Naive thymus-derived CD4-positive, alpha-beta T cell (primary cell): ENCODE measurements at places on chromosomes 1 and 21. TPM values are rescaled to one million over a fixed set of nuclear protein-coding genes. Genes with fewer than 3 reads are reported as not detected.

The OR6N1 gene
- not detected for polyA plus RNA-seq

DNA sequence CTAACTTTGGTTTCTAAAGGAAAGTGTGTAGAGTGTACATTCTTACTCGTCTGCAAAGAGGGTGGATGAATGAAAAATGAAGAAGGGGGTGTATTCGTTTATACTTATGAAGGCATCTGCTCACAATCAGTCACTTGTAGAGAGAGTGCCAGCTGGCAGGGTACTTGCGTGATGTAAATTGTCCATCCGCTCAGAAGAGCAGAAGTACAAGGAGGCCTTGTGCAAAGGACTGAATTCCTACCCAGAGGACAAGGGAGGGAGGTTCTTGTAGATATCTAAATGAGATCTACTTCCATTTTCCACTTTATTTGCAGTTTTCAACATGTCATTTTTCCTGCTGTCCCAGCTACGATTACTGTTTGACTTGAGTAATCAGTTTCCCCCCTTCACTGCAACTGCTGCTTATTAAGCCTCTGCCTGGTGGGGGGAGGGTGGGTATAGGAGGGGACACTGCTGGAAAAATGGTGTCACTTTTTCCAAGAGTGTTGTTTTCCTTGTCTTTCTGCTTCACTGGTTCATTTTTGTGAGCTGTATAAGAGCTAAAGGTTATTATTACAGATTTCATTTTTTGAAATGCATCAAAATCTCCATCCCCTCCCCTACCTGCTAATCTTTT lies 67.3 kb downstream of the LAMC1 start:
- no peak for DNase-seq

The BRDT gene
- polyA plus RNA-seq: not detected

- no peak for DNase-seq
Measured at GRCh38 chr1:55560266-55560665, 345.1 kb upstream of the USP24 start.

- DNase-seq: no peak
Measured at GRCh38 chr1:22861764-22862440, 110.8 kb downstream of the LACTBL1 start.

DNA sequence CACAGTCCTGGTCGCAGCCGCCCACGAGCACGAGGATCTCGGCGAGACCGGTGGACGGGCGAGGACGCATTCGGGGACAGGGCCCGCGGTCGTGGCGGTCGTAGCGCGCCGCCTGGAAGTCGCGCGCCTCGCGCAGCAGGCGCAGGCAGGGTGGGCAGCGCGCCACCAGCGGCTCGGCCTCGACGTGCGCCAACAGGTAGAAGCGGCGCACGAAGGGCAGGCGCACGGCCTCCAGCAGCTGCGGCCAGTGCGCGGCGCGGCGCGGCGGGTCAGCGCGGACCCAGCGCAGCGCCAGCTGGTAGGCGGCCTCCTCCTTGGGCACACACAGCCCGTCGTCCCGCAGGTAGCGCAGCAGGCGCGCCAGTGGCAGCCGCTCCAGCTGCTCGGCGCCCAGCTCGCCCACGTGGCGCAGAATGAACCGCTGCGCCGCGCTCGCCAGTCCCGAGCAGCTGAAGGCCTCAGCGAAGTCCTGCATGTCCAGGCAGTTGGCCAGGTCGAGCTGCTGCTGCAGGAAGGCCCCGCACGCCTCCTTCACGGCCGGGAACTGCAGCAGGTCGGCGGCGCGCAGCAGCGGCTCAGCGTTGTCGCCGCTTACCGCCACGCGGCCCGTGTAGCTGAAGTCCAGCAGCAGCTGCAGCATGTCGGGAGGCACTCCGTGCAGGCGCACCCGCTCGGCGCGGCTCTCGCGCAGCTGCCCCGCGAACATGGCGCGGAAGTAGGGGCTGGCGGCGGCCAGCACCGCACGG lies 573 bp downstream of the KLHL21 start:
- DNase-seq: no peak

DNA sequence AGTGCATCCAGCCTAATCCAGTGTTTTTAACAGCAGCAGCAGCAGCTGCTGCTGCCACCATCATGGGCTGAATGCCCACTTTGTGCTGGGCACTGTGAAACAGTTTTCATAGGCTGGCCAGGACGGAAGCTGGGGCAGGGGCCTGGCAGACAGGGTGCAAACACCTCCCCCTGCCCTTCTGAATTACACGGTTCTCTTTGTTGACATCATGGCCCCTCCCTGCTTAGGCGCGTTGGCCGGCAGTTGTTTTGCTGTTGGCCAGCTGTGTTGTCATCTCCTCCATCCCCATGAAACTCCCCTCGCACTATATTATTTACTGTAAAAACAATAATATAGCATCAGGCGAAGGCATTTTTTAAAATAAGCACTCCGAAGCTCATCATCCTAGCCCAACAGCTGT lies 33.1 kb downstream of the PTPRU start:
- DNase-seq: no peak

The FCRL3 gene
- 0.44 TPM for polyA plus RNA-seq

DNA sequence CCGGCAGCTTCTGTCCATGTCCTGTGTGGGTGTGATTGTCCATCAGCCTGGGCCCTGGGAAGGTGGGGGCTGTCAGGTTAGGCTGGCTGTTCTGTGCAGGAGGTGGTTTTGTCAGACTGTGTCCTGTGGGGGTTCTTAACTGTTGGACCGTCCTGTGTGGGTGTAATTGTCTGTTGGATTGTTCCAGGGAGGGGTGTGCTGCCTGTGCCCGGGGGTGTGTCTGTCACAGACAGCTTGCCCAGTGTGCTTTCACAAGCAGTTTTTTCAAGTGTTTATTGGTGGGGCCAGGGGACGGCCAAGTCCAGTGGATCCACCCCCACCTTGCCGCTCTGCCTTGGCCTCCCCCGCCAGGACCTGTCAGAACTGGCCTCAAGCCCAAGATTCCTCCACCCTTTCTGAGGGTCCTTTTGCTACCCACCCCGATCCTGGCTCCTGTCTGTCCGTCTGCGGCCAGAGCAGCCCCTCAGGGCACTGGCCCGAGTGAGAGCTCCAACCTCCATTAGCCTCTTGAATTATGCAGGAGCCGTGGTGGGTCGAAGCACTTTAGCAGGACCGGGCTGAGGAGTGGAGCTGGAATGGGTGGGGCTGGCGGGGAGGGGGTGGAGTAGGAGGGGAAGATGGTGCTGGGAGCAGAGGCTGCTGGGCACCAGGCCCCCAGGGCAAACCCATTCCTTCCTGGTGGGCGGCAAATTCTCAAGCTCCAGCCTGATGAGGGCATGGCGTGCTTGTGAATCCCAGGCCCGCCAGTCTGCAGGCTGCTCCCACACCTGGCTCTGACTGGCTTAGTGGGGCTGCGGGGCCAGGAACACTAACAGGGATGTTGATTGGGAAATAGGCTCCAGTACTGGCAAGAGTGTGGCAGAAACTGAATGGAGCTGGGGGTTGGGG lies 47.2 kb downstream of the PTPRF start:
- no peak for DNase-seq

The ACTL8 gene
- not detected for polyA plus RNA-seq

The NHLH1 gene
- polyA plus RNA-seq: not detected

The EFCAB7 gene
- polyA plus RNA-seq: 3.7 TPM

The SV2A gene
- 1.3 TPM for polyA plus RNA-seq

GRCh38 chr1:18288722-18289121 lies 181.1 kb downstream of the IGSF21 start:
- no peak for DNase-seq

GRCh38 chr1:118136187-118136941 lies 48.7 kb downstream of the SPAG17 start:
- DNase-seq: no peak

DNA sequence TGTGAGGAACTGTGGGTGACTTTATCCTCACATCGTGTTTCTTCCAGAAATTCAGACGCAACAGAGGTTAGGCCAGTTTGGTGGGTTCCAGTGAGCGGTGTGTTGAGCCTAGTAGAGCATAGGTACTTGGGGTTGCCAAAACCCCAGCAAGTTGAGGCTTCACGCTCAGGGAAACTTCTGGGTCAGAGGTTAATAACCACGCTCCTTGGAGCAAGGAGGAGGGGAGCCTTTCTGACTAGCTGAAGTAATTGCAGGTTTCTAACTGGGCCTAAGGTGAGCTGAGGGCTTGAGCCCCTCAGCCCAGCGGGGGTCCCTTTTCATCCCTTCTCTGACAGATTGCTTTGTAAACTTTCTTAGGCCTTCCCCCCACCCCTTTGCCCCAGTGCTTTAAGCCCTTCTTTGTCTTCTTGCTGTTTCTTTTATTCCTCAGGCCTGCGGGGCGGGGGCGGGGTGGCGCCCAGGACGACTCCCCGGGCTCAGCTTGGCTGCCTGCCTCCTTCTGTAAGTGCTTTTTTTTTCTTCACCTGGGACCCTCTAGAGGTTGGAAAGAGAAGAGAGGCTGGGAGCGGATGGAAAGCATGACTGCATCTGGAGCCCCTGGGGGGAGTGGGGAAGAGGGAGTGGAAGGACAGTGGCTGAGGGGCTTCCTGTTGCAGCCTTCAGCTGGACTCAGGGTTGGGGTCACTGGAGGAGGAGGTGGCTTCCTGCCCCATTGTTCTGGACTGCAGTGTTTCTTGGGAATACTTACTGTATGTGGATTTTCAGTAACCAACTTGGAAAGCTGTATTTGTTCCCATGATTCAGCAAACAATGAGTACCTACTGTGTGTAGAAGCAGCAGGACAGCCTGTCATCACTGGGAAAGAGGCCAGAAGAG lies 1.3 kb upstream of the ZNF436 start:
- DNase-seq: no peak

The HHIPL2 gene
- polyA plus RNA-seq: not detected

GRCh38 chr1:207405814-207406213 lies 48.3 kb upstream of the CR2 start:
- no peak for DNase-seq

DNA sequence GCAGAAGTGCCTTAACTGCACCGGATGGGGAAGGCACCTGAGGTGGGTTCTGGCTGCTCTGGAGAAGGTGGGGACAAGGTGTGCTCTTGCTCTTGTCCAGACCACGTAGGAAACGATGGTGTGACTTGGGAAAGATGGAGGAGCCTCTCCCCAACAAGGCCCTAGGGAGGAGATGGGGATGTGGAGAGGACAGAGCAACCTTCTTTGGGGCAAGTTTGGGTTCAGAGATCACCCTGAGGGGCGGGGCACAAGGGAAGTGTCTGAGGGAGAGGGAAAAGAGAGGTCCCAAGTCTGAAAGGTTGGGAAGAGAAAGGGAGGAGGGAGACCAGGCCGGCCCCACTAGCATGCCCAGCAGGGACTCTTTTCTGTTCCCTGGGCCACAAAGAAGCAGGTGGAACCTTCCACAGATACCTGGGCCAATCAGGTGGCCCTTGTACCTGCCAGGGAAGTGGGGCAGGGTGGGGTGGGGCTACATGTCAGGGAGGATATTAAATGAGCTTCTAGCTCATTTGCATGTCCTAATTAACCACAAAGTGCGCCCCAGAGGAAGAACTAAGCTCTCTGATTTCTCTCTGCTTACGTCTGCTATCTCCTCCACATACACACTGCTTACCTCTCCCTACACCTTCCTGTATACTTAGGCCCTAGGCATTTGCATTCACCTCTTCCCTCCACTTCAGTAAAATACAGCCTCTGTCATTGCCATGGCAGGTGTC lies 15.9 kb downstream of the INKA2 start:
- DNase-seq: peak; percentile 28

GRCh38 chr1:28099050-28099769 lies 10.8 kb upstream of the EYA3 start:
- no peak for DNase-seq

The TMEM61 gene
- polyA plus RNA-seq: not detected

GRCh38 chr1:223363856-223364684 lies at the start of gene SUSD4:
Gene SUSD4 (minus strand): TSS chr1:223364176. CDS start chr1:223363425, 751 bp downstream.
- peak; percentile 78 for DNase-seq

The CSMD2 gene
- 0.02 TPM for polyA plus RNA-seq

GRCh38 chr1:41282679-41283317 lies 40.7 kb upstream of the SCMH1 start:
- no peak for DNase-seq

GRCh38 chr1:151641229-151641628 lies 29.4 kb downstream of the SNX27 start:
- DNase-seq: no peak

DNA sequence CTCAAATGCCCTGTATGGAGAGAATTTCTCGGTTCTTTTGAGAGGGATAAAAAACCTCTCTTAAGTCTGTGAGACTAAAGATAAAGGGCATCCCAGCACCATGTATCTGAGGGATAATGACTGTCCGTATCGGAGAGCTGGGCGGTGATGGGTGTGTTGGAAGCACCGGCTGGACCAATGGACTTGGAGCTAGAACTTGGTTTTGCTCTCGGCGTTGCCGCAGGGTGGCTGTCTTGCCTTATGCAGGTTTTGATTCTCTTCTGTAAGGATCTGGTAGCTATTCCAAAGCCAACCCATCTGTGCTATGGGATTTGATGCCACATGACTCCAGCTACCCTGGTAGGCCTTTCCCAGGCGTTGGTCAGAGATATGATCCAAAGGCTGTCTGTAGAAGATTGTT lies 348.8 kb downstream of the KIF26B start:
- DNase-seq: no peak

DNA sequence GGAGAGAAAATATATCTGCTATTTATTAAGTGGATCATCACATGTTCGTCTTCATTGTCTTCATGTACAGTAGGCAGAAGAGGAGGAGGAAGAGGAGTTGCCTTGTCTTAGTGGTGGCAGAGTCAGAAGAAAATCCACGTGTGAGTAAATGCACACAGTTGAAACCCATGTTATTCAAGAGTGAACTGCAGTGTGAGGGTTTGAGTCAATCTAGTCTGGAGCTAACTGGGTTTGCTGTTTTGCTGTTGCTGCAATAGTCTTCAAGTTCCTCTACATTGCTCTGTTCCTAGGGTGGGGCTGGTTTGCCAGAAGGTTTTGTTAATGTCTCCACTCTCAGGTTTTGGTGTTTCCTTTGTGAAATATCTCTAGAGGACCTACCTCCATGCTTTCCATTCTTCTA lies 3.1 kb upstream of the CD1A start:
- no peak for DNase-seq

- DNase-seq: no peak
Measured at GRCh38 chr1:71068325-71069240, 12.3 kb downstream of the ZRANB2 start.

The MSH4 gene
- polyA plus RNA-seq: not detected

GRCh38 chr1:180646547-180646946 lies 14.7 kb downstream of the XPR1 start:
- DNase-seq: no peak

DNA sequence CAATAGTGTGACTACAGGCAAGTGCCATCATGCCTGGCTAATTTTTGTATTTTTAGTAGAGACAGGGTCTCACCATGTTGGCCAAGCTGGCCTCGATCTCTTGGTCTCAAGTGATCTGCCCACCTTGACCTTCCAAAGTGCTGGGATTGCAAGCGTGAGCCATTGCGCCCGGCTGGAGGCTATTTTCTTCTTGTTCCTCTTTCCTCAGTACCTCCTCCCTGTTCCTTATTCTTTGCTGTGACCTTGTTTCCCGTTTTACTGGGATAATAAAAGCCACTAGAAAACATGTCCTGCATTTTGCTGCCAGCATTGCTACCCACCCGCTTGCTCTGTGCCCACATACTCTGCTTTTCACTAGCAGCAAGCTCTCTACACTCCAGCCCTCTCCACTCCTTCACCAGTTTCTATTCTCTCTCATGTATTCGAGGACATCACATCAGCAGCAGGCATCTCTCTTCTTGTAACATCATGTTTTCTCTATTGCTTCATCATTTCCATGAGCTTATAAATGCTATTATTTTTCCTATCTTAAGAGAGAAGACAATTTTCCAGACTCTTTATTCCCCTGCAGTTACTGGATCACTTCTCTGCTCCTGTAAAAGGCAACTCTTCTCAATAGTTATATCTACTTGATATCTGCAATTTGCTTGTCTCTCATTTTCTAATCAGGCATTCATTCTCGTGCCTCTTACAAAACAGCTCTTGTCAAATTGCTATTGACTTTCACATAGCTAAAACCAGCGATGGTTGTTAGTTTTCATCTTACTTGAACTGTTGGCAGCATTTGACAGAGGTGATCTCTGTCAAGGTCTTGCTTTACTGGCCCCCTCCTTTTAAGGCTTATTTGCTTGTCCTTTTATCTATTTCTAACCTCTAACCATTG lies 34.5 kb upstream of the C21orf91 start:
- DNase-seq: no peak
